ENCODE measurements at places on chromosomes 6 and 20. TPM values are rescaled to one million over a fixed set of nuclear protein-coding genes. Genes with fewer than 3 reads are reported as not detected.

MATN4 gene
- not detected for total RNA-seq

BTNL2 gene
- not detected for total RNA-seq

OR12D3 gene
- total RNA-seq = not detected

SLC2A10 gene
- total RNA-seq = 8.2 TPM

COL21A1 gene
- 1.9 TPM for total RNA-seq

- no peak for DNase-seq
Observed at GRCh38 chr20:25238319-25239037, 9.4 kb upstream of the PYGB start.

DNA sequence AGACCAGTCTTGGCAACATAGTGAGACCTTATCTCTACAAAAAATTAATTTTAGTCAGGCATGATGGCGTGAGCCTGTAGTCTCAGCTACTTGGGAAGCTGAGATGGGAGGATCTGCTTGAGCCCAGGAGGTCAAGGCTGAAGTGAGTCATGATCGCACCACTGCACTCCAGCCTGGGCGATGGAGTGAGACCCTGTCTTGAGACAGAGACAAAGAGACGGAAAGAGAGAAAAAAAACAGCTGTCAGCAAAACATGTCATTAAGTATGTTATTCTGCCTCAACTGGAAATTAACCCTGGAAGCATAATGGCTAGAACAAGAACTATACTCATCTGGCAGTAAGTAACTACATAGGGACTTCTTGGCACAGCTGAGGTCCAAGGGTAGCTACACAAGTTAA lies 7.2 kb downstream of the MMS22L start:
- DNase-seq = no peak

- no peak for DNase-seq
Observed at GRCh38 chr20:31710423-31711108, 12.1 kb downstream of the BCL2L1 start.

- DNase-seq = no peak
Observed at GRCh38 chr6:87724983-87725811, 23.2 kb upstream of the AKIRIN2 start.

- no peak for DNase-seq
Observed at GRCh38 chr6:44681761-44682160, 294.3 kb downstream of the CDC5L start.

DNA sequence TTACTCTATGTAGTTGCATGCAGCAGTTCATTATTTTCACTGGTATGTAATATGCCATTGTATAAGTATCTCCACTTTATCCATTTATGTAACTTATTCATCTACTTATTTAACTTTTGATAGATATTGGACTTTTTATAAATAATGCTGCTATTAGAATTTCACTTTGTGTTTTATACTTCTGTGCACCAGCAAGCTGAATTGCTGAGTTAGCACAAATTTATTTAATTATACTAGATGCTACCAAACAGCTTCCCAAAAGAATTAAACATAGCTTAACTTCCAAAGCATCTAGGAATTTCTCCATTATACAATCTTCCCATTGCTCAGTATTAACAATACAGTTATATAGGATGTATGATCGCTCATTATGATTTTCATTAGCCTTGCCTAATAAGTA lies 308.0 kb upstream of the FKBP1C start:
- no peak for DNase-seq

DNA sequence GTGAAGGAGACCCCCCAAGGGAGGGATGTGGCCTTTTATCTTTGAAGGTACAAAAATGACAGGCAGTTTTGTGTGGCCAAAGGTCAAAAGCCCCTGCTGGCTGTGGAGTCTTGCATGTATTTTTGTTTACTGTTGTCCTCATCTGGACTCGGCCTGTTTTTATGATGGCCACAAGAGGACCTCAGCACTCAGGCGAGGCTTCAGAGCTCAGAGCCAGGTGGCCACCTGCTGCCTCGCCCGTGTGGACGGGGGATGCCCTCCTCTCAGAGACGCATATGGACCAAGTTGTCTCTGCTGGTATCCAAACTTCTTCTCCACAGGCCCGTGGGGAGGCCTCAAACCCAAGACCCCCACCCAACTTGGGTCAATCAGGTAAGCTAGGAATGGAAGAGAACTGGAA lies 118.2 kb downstream of the DACT2 start:
- peak; percentile 31 for DNase-seq

DNA sequence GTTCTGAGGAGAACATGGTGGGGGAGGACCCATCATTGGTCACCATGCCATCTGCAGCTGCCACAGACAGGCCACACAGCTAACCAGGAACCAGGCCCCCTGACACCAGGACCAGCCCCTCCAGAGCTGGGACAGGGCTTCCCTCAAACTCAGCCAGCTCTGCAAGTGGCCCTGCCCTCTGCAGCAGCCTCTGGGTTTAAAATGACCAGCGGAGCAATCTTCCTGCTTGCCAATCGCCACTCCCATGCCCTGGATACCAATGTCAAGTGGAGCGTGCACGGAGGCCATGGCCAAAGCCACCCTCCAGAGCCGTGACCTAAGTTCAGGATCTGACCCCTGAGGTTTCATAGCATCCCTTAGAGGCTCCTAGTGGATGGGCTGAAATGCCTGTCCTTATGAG lies 199.4 kb downstream of the SYNDIG1 start:
- no peak for DNase-seq

- no peak for DNase-seq
Observed at GRCh38 chr6:37209461-37210205, 39.7 kb downstream of the PIM1 start.

GRCh38 chr20:45032781-45033180 lies 66.5 kb downstream of the STK4 start:
- no peak for DNase-seq

- DNase-seq = no peak
Observed at GRCh38 chr6:125728739-125729138, 20.7 kb upstream of the HEY2 start.

DNA sequence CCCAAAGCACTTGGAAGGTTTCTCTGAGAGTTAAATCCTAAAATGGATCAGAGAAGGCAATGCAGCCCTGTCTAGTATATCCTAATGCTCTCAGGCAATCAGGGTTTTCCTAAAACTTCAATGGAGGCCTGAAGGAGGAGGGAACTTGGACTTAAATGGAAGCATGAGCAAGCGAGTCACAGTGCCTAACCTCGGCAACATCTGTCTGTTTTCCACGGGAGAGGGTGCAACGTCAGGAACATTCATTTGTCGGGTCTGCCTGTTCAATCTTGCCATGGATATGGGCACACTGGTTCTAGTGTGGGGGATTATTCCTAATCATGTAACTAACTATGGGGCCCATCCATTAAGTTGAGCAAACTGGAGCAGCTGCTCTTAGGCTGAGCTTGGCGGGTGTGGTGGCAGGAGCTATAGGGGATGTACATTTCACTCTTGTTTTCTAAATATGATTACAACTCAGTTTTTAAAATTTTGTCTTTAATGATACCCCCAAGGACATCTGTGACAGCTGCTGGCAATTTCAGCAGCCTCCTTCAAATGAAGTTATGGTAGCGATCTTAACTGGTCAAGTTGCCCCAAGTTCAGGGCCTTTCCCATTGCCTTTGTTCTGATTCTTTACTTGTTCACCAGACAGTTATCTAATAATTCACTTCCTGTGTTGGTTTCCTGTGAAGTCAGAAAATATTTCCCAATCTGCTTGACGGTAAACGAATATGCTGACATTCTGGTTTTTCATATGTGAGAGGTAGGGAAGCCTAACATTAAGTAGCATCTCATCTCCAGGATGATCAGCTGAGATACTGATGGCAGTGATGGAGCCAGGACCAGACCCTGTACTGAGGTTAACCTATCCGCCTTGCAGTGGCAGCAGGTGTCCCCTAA lies 21.6 kb downstream of the DSE start:
- no peak for DNase-seq

All from transverse colon (tissue), 4 donors.